Placental pericyte (primary cell): ENCODE measurements at places on chromosomes 7 and 10. TPM values are rescaled to one million over a fixed set of nuclear protein-coding genes. Genes with fewer than 3 reads are reported as not detected.

Gene CEP55
- total RNA-seq: 1.3 and 55.1 TPM in 2 replicates

Gene MYL10
- not detected in 2 replicates for total RNA-seq

Gene PDE6C
- total RNA-seq: not detected in 2 replicates

Gene SAMD9L
- 6.1 and 36.1 TPM in 2 replicates for total RNA-seq

Gene LMTK2
- total RNA-seq: 14.3 and 16.0 TPM in 2 replicates

Gene COL1A2
- total RNA-seq: 2,752 and 5,307 TPM in 2 replicates

Gene RAB19
- not detected in 2 replicates for total RNA-seq

Gene METTL2B
- 24.7 and 47.7 TPM in 2 replicates for total RNA-seq

Gene GGCT
- total RNA-seq: 11.4 and 14.9 TPM in 2 replicates

Gene PPP1R17
- total RNA-seq: not detected in 2 replicates
